ENCODE measurements at places on chromosomes 2 and 18. TPM values are rescaled to one million over a fixed set of nuclear protein-coding genes. Genes with fewer than 3 reads are reported as not detected.
A peak's percentile ranks its signal among the peaks of the same experiment; 100 is the strongest.

Gene SGPP2
- total RNA-seq: 26.4 TPM

- no peaks in the 10 kb centered on the region for H3K36me3 ChIP-seq
- H3K4me3 ChIP-seq: no peak overlapping the region
These were observed 65.8 kb downstream of the DCDC2C start for GRCh38 chr2:3768960-3769765.

- no peaks in the 10 kb centered on the region for H3K27me3 ChIP-seq
- no peak for DNase-seq
- H3K4me1 ChIP-seq: no peaks in the 10 kb centered on the region
- H3K27ac ChIP-seq: no peak overlapping the region
These were observed 89.1 kb downstream of the ALPK2 start for GRCh38 chr18:58539659-58540380.

Gene MAIP1
- 12.5 TPM for total RNA-seq

- H3K27ac ChIP-seq: no peak overlapping the region
- no peak for DNase-seq
- H3K36me3 ChIP-seq: no peaks in the 10 kb centered on the region
- no peak overlapping the region for H3K4me3 ChIP-seq
These were observed 60.2 kb downstream of the CXCR4 start for GRCh38 chr2:136057802-136058140.

DNA sequence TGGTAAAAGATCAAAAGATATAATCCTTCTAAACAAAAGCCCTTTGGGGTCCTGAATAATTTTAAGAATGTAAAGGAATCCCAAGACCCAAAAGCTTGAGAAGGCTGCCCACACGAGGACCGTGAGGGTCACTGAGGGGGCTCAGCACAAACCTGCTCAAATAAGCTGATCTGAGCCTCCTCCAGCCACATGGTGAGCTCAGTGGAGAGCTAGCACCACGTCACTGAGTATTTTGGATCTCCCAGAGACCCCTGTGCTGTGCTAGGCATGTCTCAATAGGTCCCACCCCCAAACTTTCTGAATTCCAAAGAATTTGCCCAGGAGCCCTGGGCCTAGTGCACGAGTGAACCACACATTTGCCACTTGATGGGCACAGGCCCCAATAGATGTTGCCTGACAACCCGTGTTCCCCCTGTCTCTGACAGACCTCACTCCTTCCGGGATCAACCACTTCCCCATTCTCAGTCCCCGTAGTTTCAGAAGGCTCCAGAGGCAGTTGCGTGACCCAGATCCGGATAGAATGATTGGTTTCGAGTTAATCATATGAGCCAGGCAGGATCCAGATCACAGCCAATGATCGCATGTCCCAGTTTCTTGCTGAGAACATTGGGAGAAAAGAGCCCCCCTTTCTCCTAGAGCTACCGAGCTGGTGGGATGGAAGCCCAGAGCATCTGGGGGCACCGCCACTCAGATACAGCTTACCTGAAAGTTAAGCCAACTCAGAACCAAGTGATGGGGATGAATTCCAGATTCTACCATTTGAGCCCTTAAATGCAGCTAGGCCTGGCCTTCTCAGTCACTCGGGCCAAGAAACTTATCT lies 203.8 kb downstream of the TNS1 start:
- DNase-seq: no peak
- H3K27me3 ChIP-seq: no peaks in the 10 kb centered on the region
- H3K36me3 ChIP-seq: peaks cover 47% of the 10 kb centered on the region
- no peak overlapping the region for H3K4me3 ChIP-seq
- H3K4me1 ChIP-seq: peaks cover 11% of the 10 kb centered on the region

- DNase-seq: no peak
- no peak overlapping the region for H3K4me3 ChIP-seq
- no peaks in the 10 kb centered on the region for H3K4me1 ChIP-seq
- no peaks in the 10 kb centered on the region for H3K27me3 ChIP-seq
- H3K36me3 ChIP-seq: no peaks in the 10 kb centered on the region
These were observed 31.3 kb upstream of the ASB18 start for GRCh38 chr2:236295481-236295880.

DNA sequence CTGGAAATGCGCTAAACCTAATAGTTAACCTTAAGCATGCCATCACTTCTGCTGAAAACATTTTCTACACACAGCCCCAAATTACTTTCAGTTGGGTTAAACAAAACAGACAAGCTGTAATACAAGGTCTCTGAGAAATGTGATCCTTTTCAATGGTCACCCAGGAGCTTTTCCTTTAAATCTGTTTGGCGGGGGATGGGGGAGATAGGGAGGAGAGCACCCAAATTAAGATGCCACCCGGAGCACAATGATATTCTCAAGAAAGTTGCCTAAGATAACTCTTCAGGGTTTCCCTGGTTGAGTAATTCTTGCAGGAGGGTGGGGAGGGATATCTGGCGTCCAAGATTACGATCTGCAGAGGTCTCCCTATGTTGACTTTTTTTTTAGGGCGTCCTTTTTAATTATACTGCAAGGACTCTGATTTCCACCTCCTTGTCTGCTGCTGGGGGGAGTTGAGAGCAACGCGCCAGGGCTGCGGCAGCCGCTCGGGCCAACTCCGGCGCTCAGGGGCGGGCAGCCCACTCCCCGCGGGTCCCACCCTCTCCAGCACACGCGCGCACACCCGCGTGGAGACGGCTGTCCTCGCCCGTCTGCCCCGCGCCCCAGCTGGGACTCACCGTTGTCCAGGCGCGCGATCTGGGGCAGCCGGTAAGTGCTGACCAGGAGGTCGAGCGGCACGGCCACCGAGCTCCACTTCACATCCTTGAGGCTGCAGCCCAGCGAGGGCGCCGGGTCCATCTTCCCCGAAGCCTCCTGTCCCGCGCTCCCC lies 807 bp downstream of the GAREM1 start:
- DNase-seq: no peak
- H3K27ac ChIP-seq: peak overlapping the region; percentile 84
- no peaks in the 10 kb centered on the region for H3K36me3 ChIP-seq
